Dorsolateral prefrontal cortex (tissue), 122 donors: ENCODE measurements at places on chromosomes 16 and 17. TPM values are rescaled to one million over a fixed set of nuclear protein-coding genes. Genes with fewer than 3 reads are reported as not detected.

DNA sequence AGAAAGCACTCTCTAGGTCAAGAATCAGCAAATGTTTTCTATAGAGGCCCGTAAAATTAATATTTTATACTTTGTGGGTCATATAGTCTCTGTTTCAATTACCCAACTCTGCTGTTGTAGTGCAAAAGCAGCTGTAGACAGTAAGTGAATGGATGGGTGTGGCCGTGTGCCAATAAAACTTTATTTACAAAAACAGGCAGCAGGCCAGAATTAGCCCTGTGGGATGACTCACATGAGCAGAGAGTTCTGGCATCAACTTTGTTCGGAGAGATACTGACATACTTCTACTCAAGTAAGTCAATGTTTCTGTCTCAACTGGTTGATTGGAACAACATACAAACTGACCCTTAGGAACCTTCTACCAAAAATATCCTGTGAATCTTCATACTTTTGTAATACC is 616.2 kb downstream of the MAF start:
- no peak for DNase-seq

GRCh38 chr17:40516581-40517285 is 15.3 kb upstream of the TNS4 start:
- no peak for DNase-seq

DNA sequence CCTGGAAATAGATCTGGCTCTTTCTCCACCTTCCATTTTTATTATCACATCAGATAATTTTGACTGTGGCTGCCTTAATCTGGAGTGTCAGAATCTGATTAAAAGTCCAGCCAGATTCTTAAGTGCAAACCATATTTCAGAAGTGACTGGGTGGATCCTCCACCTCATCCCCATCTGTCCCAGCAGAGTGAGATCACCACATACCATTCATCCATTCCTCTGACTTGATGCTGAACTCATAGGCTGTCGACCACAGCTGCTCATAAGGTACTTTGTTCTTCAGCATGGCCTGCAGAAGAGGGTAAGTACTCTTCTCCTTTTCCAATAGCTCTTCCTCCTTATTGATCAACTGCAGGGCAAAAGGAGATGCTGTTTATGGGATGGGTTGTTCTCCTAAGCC is 53.5 kb downstream of the DNAH3 start:
- no peak for DNase-seq

DNA sequence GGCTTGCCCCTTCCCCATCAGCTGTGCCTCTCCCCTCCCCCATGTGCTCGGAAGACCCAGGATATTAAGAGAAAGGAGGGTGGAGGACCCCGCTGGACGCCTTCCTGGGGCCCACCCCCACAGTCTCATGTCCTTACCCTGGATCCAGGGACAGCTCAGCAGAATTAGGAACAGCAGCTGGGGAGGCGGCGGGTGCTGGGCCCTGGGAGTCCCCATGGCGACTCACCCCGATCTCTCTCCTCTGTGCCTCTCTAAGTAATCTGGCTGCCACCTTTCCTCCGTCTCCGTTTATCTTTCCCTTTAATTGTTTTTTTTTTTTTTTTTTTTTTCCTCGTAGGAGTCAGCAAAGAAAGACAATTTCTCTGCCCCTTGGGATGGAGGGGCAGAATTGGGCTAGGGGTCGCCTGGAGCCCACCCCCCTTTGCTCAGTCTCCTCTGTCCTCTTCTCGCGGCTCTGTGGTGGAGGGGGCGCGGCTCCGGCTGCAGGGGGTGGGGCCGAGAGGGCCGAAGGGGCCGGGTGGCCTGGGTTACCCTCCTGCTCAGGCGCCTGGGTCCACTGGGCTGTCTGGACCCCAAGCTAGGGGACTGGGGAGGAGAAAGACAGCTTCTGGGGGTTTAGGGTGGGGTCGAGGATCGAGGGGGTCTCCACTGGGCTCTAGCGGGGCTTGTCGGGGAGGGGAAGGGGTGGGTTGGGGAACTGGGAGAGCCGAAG is 390 bp downstream of the SEZ6L2 start:
- no peak for DNase-seq

GRCh38 chr16:23999663-24000062 is 163.9 kb downstream of the PRKCB start:
- no peak for DNase-seq

DNA sequence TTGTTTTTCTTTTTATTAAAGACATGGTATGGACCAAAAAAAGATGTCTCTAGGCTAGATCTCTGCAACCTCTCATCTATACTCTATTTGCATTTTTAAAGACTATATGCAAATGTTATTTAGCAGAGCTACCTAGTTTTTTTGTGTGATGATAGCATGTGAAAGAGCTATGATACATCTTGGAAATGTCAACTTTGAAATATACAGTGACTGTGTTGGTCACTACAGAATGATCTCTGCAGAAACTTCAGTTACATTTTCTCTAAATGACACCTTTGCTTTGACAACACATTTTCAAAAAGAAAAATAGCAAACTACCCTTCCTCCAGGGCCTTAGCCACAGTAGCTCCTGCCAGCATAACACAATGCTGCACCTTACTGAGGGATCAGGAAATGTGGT is 86.6 kb downstream of the PRKCB start:
- DNase-seq: no peak

- peak; percentile 41 for DNase-seq
Observed at GRCh38 chr17:3976675-3977171, 12.5 kb upstream of the ATP2A3 start.

GRCh38 chr17:29616300-29617048 is 6.2 kb downstream of the CORO6 start:
- no peak for DNase-seq

GRCh38 chr17:77556383-77557061 is 402.0 kb upstream of the TNRC6C start:
- DNase-seq: no peak

DNA sequence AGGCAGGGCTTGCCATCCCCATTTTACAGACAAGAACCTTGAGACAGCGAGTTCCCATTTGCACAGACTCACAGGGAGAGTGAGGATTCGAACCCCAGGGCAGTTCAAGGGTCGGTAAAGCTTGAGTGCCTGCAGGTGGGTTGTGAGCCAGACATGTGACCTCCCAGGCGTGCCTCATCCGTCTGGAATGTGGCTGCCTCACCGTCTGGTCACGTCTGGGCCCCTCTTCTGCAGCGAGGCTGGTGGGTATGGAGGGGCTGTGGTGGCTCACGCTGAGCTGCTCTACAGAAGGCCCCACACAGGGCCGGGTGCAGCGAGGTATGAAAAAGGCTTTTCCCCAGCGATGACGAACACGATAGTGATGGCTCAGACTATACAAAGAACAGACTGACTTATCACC is 35.8 kb upstream of the LHX1 start:
- no peak for DNase-seq

DNA sequence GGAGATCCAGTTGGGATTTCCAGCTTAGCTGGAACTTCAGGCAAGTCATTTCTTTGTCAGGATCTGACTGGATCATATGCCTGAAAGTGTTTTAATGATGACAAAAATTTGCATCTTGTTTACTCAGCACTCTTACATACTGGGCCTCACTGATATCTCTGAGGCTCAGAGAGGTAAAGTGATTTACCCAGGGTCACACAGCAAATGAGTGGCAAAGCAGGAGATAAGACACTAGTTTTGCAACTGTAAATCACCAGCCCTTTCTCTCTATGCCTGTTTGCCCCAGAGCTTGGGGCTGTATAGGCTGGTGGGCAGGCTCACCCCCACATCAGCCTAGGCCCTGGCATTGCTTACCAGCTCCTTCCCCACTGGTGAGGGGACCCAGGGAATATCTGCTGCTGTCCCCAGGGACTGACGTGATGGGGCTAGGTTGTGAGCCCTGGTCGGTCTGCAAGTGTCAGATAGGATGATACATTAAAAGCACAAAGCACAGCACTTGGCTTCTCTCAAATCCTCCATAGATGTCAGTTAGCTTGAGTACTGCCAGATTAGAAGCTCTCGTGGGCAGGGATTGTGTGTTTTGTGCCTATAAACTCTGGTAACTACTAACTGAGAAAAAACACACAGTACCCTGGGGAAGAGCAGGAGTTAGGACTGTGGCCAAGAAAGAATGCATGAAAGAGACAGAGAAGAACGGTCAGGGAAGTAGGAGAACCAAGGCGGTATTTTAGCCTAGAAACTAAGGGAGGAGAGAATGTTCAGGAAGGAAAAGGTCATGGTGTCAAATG is 165.4 kb downstream of the COPRS start:
- DNase-seq: no peak

DNA sequence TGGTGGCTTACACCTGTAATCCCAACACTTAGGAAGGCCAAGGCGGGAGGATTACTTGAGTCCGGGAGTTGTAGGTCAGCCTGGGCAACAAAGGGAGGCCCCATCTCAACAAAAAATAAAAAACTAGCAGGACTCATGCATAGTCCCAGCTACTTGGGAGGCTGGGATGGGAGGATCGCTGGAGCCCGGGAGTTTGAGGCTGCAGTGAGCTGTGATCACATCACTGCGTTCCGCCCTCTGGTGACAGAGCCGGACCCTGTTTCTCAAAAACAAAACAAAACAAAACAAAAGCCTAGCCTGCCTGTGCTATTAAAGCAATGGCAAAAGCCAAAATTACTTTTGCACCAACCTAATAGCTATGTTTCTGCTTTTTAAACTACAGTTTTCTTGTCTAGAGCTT is 1.5 kb downstream of the FCSK start:
- DNase-seq: no peak

- DNase-seq: no peak
Observed at GRCh38 chr16:57621521-57622271, 6.7 kb upstream of the ADGRG1 start.

DNA sequence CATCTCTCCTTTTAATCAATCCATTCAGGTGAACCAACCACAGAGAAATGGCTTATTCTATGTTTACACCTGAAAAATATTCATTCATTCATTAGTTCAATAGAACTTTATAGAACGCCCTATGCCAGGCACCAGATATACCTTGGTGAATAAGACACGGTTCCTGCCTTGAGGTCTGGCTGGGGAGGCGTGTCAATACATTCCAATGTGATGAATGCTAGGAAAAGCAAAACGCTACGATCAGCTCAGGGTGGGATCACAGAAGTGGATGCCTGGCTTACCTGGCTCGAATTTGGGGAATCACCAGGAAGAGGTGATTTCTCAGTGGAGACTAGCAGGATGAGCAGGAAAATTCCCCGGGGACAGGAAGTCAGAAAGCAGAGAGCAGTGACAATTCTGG is 17.5 kb upstream of the WFIKKN2 start:
- DNase-seq: no peak

GRCh38 chr17:75475851-75476250 is 19.4 kb downstream of the TMEM94 start:
- peak; percentile 29 for DNase-seq

DNA sequence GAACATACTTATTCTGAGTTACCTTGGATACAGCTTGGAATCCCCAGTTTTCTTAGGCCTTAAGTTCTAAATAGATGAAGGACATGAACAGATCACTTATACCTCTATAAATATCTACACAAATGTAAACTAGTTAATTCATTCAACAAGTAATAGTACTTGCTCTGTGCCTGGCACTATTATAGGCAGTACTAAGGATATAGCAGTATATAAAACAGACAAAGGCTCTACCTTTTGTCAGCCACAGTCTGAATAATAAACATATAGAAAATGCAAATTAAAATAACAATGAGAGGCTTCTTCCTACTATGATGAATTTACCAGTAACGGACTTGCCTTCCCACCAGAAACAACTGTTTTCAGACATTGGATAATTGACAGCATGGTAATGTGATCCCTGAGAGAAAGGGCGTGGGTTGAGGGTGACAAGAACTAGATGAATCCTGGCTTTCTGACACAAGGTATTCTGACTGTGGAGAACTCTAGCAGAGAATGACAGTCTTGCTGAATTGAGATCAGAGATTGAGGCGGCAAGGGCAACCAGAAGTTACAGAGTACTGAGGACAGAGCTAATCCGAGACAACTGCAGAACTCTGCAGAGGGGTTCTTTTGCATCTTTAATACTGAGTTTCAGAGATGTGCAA is 170.5 kb downstream of the TANC2 start:
- DNase-seq: no peak

GRCh38 chr16:68575082-68575481 is 36.0 kb downstream of the ZFP90 start:
- no peak for DNase-seq

DNA sequence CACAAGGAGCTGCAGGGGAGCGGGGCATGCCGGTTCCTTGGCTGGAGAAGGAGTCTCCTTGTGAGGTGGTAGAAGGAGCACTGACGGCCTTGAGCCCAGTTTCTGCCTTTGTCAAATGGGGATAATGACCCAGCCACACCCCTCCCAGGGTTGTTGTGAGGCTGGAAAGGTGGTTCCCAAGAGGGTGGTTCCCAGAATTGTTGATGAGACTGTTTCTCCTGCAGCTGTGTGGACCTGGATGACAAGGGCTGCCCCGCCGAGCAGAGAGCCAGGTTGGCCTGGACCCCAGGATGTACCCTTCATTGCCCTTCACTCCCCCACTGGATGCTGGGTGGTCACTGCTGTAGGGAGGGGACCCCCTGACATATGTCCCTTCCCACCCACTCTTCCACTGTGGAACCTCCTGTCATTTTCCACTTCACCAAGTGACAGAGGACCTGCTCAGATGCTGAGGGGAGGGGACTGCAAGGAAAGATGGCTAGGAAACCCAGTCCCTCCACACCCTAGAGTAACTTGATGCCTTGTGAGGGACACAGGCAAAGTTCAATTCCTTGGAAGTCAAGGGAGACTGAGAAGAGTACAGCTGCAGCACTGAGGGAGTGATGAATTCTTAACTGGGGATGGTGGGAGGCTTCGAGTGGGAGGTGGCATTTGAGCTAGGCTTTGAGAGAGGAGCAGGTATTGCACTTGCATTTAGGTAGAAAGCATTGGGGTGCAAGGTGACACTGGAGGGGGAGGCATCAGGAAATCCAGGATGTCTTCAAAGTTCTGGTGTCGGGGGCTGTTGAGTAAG is 10.6 kb downstream of the MIEN1 start:
- DNase-seq: no peak

GRCh38 chr17:70110443-70110880 is 35.4 kb downstream of the KCNJ16 start:
- DNase-seq: no peak

The TP53TG3F gene
- not detected for total RNA-seq

The FN3K gene
- 113 TPM for total RNA-seq

The CCL4 gene
- 0.71 TPM for total RNA-seq

The SPNS3 gene
- 1.1 TPM for total RNA-seq

The OR3A2 gene
- total RNA-seq: 4.2 TPM

The OTOP2 gene
- not detected for total RNA-seq

The GHDC gene
- total RNA-seq: 22.0 TPM

The OGFOD3 gene
- 26.5 TPM for total RNA-seq

The RAB37 gene
- 21.5 TPM for total RNA-seq

The PLXDC1 gene
- 42.0 TPM for total RNA-seq
